T-helper 22 cell (primary cell): ENCODE measurements at places on chromosomes 7 and 10.

DNA sequence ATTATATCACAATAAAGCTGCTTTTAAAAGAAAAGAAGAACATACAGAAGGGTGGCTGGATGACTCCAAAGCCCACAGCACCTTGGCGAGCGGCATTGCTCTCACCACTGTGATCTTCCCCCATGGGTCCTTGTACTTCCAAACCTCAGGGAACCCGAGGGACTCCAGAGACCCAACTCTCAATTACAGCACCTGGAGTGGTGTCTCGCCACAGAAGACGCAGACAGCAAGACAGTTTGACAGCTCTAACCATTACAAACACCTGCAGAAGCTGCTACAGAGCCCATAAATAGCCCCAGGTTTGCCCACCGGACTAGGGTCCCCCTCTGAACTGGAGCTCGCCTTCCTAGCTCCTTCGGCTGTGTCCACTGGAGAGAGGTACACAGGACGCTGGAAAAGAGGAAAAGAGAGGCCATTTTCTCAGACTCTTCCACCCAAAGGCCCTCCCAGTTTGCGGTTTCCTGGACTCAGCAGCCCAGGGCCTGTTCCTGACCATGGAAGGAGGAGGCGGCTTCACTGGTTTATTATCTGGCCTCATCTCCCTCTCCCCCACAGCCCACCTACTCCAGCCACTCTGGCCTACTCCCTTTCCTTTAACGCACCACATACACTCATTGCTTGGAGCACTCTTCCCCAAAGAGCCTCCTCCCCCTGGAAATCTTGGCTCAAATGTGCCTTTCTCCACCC lies 1.9 kb downstream of the PIK3AP1 start:
- no peak for DNase-seq

GRCh38 chr10:45593938-45594275 lies 78.7 kb downstream of the ZFAND4 start:
- DNase-seq, result no peak

DNA sequence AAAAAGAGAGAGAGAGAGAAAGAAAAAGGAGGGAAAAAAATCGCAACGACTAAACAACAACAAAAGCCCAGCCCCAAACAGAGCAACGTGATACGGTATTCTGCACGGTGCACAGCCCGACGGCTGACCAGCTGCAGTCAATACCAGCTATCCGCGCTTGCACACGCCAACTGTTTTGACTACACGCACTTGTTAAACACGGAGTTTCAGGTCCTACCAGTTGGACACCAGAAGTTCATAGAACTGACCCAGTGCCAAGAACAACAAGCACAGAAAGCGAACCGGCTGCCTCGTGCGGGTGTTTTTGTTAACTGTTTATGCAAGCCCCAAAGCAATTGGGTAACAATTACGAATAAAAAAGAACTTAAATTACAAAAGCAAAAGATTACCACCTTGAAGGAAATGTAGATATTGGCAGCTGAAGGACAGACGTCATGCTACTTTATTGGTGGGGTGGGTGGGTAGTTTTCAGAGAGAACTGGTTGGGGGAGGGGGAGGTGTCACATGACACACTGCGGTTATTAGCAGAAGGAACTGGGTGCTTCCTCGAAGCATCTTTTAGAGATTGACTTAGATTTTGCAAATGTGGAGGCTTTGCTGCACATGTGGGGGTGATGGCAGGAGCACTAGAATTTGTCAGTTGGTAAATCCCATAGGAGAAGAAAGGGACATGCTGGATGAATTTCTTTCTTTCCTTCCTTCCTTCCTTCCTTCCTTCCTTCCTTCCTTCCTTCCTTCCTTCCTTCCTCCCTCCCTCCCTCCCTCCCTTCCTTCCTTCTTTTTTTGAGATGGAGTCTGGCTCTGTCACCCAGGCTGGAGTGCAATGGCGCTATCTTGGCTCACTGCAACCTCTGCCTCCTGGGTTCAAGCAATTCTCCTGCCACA lies 110.6 kb upstream of the EFCAB10 start:
- DNase-seq, result peak; percentile 79

DNA sequence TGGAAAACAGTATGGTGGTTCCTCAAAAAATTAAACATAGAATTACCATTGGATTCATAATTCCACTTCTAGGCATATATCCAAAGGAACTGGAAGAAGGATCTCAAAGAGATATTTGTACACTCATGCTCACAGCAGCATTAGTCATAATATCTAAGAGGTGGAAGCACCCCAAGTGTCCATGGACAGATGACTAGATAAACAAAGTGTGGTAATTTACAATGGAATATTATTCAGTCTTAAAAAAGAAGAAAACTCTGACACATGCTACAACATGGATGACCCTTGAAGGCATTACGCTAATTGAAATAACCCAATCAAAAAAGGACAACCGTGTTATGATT lies 594.2 kb downstream of the KCNMA1 start:
- DNase-seq, result no peak

- DNase-seq, result no peak
These were observed 30.0 kb upstream of the SLF2 start for GRCh38 chr10:100882671-100883311.

DNA sequence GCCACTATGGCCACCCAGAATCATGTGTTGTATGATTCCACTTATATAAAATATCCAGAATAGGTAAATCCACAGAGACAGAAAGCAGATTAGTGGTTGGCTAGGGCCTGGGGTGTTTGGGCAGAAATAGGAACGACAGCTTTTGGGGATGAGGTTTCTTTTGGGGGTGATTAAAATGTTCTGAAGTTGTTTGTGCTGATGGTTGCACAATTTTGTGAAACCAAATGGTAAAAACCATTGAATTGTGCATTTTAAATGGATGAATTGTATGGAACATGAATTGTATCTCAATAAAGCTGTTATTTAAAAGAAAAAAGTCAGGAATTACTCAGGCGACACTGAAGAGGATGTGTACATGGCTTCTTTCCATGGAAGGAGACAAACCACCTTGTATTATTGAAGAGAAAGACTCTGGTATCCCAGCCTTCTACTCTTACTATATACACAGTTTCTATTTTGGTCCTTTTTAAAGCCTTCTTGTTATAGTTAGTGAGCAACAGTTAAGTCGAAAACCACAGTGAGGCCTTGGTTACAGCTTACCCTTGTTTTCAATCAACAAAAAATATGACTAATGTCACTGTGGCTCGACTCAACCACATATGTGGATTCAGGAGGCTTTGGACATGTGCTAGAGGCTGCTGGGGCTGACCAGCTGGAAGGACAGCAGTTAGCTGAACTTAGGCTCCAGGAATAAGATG lies 57.1 kb upstream of the KMT2E start:
- no peak for DNase-seq

GRCh38 chr10:127845756-127846155 lies 47.0 kb downstream of the CLRN3 start:
- DNase-seq, result no peak

GRCh38 chr7:45579391-45579801 lies 5.2 kb downstream of the ADCY1 start:
- no peak for DNase-seq

- no peak for DNase-seq
These were observed 37.8 kb upstream of the PITRM1 start for GRCh38 chr10:3210251-3210877.

DNA sequence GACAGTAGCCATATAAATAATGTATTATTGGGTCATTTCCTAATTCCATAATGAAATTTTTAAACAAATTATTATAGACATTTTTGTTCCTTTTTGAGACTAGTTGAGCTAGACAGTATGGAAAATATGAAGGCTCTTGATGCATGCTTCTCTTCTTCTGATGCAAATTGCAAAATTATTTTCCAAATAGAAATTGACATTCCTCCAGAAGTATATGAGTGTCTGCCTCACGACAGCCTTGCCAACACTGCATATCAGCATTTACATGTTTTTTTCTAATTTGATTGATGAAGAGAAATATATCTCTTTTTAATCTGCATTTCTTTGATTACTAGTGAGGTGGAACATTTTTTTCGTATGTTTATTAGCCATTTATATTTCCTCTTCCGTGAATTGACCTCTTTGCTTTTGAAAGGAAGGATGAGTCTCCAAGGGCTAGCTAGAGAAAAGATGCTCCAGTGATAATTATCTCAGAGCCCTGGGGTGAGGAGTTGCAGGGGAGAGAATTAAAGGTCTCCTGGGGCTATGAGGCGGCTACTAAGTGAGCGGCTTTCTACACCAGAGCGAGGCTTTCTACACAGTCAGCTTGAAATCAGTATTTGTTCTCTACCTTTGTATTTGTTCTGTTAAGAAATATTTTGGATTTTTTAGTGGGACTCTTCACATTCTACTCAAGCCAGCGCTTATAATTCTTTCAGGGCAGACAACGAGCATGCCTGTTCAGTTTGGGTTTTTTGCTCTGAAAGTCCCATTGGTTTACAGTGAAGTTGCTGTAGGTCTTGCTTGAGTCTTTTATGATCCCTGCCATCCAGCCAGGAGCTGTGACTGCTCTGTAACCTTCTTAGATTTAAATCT lies 712.2 kb upstream of the GALNT17 start:
- no peak for DNase-seq

GRCh38 chr7:23004247-23004520 lies 9.7 kb downstream of the HYCC1 start:
- no peak for DNase-seq

DNA sequence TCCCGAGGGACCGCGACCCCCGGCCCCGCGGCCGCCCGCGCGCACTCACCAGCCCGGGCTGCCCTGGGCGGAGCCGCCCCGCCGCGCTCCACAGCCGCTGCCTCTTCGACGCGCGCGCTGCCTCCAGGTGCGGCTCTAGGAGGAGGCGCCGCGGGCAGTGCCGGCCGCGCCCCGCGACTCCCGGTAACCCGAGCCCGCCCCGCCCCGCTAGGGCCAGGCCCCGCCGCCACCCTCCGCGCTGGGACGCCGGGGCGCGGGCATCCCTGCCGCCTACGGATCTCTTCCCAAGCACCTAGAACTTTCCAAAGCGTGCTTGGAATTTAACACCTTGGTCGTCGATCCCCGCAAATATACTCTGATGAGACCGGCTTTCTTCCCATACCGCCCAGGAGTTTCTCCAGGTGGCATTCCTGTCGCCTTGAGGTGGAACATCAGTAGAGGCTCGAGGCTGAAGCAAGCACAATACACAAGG lies at the start of gene SLC26A5:
Gene SLC26A5, minus strand, starts transcription at position 159 of the 472 bp plus-strand sequence. CDS start 24,693 bp downstream, outside the sequence.
- DNase-seq, result no peak

DNA sequence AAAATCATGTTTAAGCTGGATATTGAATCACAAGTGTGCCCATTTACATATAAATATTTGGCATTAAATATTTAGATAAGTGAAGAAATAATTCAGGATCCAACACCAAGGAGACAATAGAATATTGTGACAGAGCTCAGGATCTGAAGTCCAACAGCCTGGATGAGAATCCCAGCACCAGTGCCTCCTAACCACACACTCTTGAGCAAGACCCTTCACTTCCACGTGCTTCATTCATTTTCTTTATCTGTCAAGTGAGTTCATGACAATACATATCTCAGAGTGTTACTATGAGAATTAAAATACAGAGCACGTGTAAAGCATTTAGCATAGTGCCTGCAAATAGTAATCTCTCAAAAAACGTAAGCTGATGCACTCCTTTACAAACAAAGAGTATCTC lies 78.4 kb upstream of the IKZF1 start:
- DNase-seq, result no peak

DNA sequence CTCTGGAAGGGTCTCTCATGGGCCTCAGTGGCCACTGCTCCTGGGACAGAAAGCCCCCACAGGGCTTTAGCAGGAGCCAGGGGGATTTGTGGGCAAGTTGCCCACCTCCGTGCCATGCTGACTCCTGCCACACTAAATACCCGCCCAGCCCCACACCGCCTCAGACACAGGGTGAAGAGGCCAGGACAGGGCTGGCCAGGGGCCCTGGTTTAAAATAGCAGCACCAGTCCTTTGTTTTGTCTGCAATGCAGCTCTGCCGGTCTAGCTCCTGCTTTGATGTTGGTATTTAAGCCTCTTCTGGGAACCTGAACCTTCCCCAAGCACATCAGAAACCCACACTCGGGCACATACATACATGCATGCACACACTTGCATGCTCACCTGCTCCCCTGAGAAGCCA lies 14.4 kb upstream of the TNRC18 start:
- DNase-seq, result no peak

DNA sequence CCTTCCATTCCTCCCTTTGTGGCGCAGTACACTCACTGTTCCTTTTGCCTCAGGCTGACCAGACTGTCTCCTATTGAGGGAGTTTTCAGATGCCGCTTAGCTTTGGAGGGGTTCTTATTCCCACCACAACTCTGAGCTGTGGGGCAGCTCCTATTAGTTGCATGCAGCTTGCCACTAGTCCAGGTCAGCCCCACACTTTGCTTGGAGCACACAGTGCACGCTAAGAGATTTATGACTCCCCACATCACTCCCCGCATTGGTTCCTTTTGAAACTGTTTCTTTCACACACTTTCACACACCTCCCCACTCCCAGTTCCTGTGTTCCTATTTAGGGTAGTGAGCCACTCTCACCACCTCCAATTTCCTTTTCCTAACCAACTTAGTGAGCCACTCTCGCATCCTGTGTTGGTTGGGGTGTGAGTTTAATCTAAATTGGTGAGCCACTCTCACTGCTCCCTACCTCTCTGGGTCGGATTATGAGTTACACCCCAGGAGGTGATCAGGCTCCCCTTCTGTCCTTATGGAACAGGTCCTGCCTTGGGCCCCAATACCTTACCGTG lies 10.4 kb upstream of the ZNF485 start:
- DNase-seq, result no peak

DNA sequence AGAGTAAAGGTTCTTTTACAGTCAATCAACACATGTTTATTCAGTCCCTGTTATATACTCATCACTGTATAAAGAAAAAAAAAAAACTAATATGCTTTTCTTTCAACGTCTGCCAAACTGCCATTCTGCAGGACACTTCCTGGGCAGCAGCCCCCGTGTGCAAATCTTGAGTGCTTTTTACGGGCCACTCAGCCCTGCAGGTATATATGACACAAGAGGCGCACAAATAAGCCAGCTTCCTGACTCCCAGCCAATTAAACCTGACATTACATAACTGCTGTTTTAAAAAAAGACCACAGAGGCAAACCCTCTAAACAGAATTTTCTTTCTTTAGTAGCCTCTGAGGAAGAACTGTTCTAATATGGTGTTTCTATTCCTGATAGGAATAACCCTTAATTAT lies 263.0 kb upstream of the NEBL start:
- no peak for DNase-seq

GRCh38 chr7:133919810-133920209 lies 207.3 kb upstream of the LRGUK start:
- no peak for DNase-seq

GRCh38 chr7:44310221-44310848 lies 15.1 kb downstream of the CAMK2B start:
- no peak for DNase-seq

DNA sequence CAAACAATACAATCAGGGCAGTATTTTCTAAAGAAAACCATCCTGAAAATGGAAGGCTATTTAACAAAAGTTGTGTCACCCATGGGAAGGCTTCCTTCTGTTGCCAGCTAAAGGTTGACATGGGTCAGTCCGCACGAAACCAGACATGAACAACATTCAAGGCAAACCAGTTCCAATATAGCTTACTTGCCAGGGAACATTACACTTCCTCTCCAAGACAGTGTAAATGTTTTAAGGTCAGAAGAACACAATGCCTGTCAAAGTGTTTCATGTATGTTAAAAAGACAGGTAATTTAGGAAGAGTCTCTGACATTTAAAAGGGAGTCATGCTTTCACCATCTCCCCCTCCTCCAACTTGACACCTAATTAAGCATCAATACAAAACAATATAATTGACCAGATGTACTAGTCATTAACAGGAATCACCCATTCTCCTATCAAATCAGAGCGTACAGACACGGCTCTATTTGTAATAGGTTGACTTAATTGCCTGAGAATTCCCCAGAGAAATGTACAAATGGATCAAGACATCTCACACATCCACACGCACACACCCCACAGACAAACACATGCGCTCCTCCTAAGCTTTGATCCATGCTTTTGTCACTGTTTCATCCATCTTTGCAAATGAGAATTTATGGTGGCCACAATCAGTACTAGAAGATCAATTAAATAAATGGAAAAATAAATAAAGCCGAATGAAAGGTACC lies 69.5 kb downstream of the CACNA2D1 start:
- no peak for DNase-seq
